Fibroblast of skin of left quadriceps (primary cell): ENCODE measurements at places on chromosomes 3 and 15.

DNA sequence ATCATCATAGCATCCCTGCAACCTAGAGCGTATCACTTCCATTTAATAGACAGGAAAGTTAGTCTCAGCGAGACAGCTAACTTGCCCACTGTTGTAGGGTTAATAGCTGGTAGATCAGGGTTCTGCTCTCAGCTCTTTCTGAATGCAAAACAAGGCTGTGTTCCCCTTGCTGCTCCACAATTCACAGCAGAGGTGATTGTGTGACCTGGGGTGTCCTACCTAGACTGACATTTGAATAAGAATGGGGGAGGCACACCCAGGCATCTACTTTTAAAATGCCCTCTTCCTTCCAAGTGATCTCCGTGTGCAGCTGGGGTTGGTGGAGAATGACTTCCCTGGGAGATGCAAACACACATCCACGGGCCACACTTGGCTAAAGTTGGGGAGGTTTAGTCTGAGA, 43.0 kb upstream of the CACNA2D3 start:
- no peak for DNase-seq

DNA sequence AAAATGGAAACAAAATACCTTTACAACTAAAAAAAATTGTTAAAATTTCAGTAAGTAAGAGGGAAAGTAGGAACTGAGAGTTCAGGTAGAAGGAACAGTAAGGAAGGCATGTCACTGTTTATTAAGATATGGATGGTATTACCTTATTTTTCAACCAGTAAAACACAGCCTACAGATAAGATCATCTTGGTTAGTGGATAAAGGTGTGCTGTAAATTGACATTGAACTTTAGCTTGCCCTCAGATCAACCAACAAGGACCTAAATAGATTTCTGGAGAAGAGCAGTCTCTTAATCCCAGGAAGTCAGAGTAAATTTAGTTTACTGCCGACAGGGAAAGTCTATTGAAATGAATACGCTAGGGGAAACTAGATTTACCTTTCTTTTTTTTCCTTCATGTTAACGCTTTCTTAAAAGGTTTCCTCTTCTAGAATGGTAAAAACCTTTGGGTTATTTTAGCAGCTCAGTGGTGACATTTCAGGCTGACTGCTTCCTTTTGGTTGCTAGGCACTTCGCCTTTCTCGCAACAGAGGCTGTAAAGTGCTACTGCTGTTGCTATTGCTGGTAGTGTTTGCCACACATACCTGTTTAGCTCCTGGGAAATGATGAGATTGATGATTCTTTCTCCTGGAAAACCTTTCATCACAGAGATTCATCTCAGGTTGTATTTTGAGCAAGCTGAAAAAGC, 12.9 kb downstream of the DZIP3 start:
- no peak for DNase-seq

GRCh38 chr3:6504347-6504746, 356.6 kb upstream of the GRM7 start:
- no peak for DNase-seq

- DNase-seq, result no peak
Measured at GRCh38 chr3:117586161-117586560, 876.6 kb downstream of the TUSC7 start.

DNA sequence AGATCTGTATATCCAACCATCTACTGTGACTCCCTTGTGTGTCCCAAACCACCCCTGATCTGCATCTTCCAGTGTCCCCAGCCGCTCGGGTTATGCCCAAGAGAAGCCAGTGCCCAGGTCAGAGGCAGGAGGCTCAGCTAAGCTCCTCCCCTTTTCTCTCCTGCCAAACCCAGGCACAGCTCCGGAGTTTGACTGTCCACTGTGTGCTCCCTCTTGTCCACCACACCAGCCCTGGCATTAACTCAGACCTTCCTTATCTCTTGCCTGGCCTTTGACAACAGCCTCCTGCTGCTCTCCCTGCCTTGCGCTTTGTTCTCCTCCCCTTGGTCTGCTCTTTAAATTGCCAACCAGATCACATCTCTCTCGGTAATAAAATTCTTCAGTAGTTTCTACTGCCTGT, 39.3 kb downstream of the DGKG start:
- no peak for DNase-seq

GRCh38 chr3:15428539-15428938, 1.1 kb downstream of the EAF1 start:
- DNase-seq, result no peak

GRCh38 chr3:87798567-87798947, 260.2 kb downstream of the CGGBP1 start:
- no peak for DNase-seq

GRCh38 chr15:81268881-81269601, 54.9 kb downstream of the STARD5 start:
- DNase-seq, result no peak

- DNase-seq, result no peak
Measured at GRCh38 chr3:27289769-27290413, 79.3 kb downstream of the NEK10 start.

GRCh38 chr15:38401701-38402100, 52.2 kb upstream of the FAM98B start:
- no peak for DNase-seq
